ENCODE measurements at places on chromosomes 5 and 9.
A peak's percentile ranks its signal among the peaks of the same experiment; 100 is the strongest.

- no peak for DNase-seq
Measured at GRCh38 chr9:129250786-129251185, 72.7 kb upstream of the IER5L start.

DNA sequence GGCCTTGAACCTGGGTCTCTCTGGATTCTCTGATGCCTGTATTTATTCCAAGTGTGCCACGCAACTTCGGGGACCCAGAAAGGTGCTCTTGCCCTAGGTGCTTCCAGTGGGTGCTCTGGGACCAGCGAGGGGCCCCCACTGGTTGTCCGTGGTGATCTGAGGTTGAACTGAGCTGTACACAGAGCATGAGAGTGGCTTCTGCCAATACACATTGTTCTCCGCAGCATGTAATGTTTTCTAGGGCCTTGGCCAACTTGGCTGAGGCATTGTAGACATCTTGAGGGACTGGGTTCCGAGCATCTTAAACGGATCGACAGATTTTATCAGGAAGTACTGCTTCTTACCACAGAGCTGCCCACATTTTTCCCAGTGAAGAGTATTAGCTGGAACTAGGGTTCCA is 117.9 kb downstream of the MTX3 start:
- DNase-seq, result no peak

DNA sequence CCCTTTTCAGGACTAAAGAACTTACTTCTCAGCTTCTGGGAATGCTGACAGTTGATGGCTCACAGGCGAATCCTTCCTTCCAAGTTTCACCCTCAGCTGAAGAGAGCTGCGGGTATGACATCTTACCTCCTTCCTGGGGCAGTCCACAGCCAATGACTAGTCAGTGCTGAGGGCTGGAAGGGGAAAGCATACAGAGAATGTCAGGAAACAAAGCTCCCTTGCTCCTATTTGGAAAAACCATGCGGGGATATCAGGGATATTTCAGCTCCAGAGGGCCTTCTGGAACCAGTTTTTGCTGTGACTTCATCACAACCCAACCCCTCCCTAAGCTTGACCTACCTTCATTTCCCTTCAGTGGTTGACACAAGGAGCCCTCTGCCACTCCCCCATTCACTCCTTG is 15.7 kb downstream of the FTMT start:
- DNase-seq, result no peak

DNA sequence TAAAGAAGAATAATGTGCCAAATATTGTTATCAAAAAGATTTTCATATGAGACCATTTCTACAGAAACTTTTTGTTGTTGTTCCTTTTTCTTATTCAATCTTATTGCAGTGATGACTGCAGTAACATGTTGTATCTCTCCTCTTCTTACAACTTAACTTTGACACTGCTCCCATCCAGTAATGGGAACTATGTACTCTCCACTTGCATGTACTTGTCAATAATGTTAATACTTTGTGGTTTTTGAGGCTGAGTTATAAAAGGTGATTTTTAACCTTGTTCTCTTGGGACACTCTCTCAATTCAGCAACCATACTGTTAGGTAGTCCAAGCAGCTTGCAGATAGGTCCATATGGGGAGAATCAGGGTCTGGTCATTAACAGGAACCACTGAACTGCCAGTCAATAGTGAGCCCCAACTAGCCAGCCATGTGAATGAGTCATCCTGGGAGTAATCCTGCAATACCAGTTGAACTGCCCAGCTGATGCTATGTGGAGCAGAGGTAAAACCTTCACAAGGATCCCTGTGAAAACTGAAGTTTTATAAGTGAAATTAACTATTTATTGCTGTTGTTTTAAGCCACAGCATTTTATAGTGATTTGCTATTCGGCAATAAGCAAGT is 199.6 kb upstream of the DAB2 start:
- no peak for DNase-seq

GRCh38 chr9:72537011-72537545 is 15.7 kb downstream of the TMC1 start:
- DNase-seq, result no peak

- DNase-seq, result no peak
Measured at GRCh38 chr5:54757541-54757940, 227.9 kb downstream of the ESM1 start.

DNA sequence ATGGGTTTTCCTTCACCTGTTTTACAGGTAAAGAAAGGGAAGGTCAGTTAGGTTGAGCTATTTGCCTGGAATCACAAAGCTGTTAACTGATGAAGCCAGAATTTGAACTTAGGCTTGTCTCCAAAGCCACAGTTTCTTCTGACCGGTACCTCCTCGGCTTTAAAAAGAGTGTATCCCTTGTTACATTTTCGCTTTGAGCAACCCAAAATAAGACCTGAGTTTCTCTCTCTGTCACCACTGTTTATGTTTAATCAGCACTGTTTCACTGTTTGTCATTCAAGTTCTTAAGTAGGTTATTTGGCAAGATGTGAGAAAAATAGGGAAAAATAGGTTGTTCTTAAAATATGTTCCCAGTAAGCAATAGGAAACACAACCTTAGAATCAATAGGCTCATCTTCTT is 84.6 kb downstream of the VCAN start:
- DNase-seq, result no peak

DNA sequence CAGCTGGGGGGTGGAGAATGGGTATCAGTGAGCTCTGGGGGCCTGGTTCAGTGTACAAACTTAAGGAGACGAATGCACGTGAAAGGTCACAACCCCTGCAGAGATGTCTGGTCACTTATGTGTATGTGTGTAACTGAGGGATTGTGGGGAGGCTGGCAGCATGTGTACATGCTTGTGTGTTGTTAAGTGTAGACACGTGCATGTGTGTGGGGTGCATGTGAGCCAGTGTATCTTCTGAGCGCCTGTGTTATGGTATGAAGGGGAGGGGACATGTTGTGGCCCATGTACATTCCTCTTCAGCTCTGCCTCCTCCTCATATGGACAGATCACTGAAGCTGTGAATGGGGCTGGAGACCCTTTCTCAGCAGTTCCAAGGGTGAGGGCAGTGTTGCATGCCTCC is 2.0 kb downstream of the TMEM8B start:
- DNase-seq, result no peak

GRCh38 chr5:119344231-119344630 is 11.6 kb upstream of the TNFAIP8 start:
- DNase-seq, result no peak

- no peak for DNase-seq
Measured at GRCh38 chr9:71820403-71820921, 52.1 kb upstream of the CEMIP2 start.

GRCh38 chr5:154858972-154859871 is 795 bp downstream of the CNOT8 start:
- DNase-seq, result peak; percentile 3

GRCh38 chr5:2871282-2871681 is 119.8 kb upstream of the IRX2 start:
- no peak for DNase-seq

DNA sequence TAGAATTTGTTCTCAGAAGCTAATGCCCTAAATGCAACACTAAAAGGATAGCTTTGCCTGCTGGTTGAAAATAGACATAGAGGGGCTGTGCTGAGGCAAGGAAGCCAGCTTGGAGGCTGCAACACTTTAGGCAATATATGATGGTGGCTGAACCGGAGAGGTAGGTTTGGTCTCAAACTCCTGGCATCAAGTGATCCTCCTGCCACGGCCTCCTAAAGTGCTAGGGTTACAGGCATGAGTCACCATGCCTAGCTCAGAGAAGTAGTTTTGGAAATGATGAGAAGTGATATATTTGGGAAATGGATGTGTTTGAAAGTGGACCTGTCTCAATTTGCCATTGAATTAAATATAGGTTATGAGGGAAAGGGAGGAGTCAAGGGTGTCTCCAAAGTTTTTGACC is 10.0 kb downstream of the DUSP1 start:
- DNase-seq, result no peak
